Iris pigment epithelial cell (primary cell): ENCODE measurements at places on chromosomes 1 and 21.

DNA sequence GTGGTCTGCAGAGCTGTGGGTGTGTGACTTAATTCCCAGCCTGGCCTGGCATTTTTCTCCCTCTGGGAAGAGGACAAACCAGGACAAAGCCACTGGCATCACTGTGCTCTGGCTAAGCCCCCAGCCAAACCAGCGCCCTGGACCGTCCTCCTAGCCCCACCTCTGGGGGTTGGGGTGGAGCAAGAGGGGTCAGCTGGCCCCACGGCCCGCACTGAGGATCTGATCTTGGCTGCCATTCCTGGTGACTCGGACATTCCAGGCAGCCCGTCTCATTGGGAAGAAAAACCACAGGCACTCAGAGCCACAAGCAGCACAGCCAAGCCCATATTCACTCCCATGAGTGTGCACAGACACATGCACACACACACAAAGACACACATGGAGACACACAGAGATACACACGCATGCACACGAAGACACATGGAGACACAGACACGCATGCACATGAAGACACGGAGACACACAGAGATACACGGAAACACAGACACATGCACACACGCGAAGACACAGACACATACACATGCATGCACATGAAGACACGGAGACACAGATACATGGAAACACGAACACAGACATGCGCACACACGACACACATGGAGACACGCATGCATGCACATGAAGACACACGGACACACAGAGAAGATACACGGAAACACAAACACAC lies 2.3 kb upstream of the MXRA8 start:
- peak; percentile 94 for DNase-seq

GRCh38 chr1:29123053-29123886 lies 433 bp downstream of the TMEM200B start:
- peak; percentile 41 for DNase-seq

DNA sequence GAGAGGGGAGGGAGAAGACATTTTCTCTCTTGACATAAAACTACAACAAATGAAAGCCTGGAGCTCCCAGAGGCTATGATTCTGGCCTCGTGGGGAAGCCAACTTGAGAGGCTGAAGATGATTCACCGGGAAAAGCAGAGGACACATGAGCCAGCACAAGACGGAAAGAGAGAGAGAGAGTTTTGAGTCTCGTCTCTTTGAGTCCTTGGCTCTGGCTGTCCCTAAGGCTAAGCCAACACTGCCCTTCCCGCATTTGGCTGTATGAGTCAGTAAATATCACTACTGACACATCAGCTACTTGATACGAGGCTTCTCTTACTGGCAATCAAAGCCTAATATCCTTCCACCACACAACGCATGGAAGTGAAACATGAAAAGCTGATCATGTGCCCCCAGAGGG lies 95.5 kb downstream of the GRIK3 start:
- DNase-seq: no peak

- no peak for DNase-seq
Measured at GRCh38 chr1:160747717-160748116, 8.7 kb downstream of the SLAMF7 start.

GRCh38 chr1:151773702-151774101 lies 10.4 kb upstream of the MRPL9 start:
- DNase-seq: peak; percentile 58

DNA sequence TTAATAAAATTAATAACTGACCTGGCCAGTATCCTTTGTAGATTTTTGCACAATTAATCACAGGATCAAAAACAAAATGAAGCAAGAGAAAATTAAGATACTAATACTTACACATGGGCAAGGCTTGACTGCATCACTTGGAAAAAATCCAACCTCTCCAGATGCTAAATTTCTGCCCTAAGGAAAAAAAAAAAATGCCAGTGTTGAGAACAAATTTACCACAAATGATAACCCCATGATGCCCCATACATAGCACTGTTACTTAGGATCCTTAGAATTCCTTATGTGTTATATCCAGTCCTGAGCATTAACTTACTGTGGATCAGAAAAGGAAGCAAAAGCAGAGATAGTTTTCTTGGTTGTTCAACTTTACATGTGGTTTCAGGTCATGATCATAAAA lies 347.5 kb downstream of the VAV3 start:
- DNase-seq: no peak

DNA sequence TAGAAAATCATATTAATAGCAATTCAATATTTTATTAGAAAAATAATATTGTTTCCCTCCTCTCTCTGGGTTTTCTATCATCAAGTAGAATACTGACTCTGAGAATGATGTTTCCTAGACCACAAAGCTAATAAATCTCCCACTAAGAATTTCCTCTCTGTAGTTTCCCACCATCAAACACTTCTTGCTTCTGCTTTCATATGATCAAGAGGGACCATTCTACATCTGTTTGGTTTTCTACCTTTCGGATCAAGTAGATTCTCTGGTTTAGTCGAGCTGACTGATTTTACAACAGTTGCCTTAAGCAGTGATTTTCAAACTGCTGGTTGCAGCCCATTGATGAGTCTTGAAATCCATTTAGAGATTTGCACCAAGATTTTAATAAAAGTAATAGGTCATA lies 240.2 kb upstream of the PTBP2 start:
- no peak for DNase-seq
